ENCODE measurements at places on chromosomes 6 and 20. TPM values are rescaled to one million over a fixed set of nuclear protein-coding genes. Genes with fewer than 3 reads are reported as not detected.

DNA sequence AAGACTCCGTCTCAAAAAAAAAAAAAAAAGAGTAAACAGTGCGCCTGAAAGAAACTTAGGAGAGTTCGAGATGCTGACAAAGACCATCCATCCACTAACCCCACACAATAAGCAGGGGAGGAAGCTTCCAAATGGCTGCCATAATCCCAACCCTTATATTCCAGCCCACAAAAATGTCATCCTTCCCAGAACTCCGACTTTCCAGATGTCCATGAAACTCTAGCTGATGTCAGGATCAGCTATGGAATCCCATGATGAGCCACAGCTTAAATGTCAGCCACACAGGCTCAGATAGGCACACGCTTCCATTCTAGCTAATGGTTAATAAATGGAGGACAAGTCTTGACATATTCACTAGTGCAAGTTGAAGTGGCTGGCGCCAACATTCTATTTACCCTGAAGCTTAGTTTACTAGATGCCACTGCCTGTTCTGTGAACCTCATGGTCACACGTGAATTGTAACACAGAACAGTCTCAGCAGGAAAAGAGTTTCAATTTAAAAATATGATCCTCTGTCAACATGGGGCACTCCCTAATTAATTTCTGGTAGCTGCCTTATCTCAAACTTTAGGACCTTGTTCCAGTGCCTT is 75.5 kb downstream of the FOXF2 start:
- H3K27ac ChIP-seq, result no peak overlapping the region
- no peak for DNase-seq
- no peaks in the 10 kb centered on the region for H3K4me1 ChIP-seq
- H3K27me3 ChIP-seq, result peaks cover 2% of the 10 kb centered on the region
- H3K4me3 ChIP-seq, result no peak overlapping the region
- no peaks in the 10 kb centered on the region for H3K36me3 ChIP-seq

- H3K4me3 ChIP-seq, result no peak overlapping the region
- H3K27me3 ChIP-seq, result no peaks in the 10 kb centered on the region
- H3K4me1 ChIP-seq, result no peaks in the 10 kb centered on the region
- H3K36me3 ChIP-seq, result no peaks in the 10 kb centered on the region
- H3K27ac ChIP-seq, result no peak overlapping the region
- DNase-seq, result no peak
These were observed 1.1 kb downstream of the BPIFB6 start for GRCh38 chr20:33032555-33032954.

DNA sequence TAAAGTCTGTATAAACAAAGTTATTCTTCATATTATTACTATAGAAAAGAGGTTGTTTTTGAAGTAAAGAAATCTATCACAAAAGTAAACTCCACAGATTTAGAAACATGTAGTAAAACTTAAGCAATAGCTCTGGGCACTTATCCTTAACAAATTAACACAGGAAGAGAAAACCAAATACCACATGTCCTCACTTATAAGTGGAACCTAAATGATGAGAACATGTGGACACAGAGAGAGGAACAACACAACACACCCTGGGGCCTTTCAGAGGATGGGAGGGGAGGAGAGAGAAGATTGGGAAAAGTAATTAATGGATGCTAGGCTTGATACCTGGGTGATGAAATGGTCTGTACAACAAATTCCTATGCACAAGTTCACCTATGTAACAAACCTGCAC is 57.2 kb downstream of the C6orf58 start:
- no peak overlapping the region for H3K4me3 ChIP-seq
- no peaks in the 10 kb centered on the region for H3K27me3 ChIP-seq
- H3K27ac ChIP-seq, result no peak overlapping the region
- no peaks in the 10 kb centered on the region for H3K36me3 ChIP-seq

GRCh38 chr6:148430897-148431296 is 88.3 kb downstream of the SASH1 start:
- no peaks in the 10 kb centered on the region for H3K27me3 ChIP-seq
- DNase-seq, result no peak
- no peak overlapping the region for H3K4me3 ChIP-seq
- H3K4me1 ChIP-seq, result no peaks in the 10 kb centered on the region
- no peaks in the 10 kb centered on the region for H3K36me3 ChIP-seq

DNA sequence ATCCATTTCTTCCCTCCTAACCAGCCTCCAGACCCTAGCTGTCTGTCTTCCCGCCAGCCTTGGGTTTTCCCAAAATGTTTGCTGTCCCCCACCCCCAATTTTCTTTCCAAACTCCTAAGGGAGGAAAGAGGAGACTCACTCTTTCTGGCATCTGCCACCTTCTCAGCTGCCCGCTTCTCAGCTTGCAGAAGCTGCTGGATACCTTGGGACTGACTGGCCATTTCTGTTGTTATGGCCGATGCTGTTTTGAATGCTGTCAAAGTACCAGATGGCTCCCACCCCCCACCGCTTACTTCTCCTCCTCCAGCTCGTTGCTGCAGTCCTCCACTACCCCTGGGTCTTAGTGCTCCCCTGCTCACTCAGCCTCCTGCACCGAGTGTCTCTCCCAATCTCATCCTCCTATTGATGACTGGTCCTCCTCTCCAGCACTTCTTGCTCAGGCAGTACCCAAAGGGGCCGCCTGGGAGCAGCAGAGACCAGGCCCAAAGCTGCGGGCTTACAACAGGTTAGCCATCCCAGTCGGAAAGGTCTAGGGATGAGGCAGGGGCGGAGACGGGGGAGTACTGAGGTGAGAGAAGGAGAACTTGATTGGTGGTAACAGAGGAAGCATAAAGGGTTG is at the start of gene ATP6V1G2:
ATP6V1G2 (minus strand) TSS at position 270 of the 619 bp plus-strand sequence; CDS start at position 221, 49 bp downstream.
- peak within 1 kb of the TSS; percentile 93 for H3K27ac ChIP-seq
- no peaks in the 10 kb centered on the region for H3K36me3 ChIP-seq
- no peaks in the 10 kb centered on the region for H3K27me3 ChIP-seq
- peaks cover 29% of the 10 kb centered on the region for H3K4me1 ChIP-seq
- DNase-seq, result peak; percentile 75

GRCh38 chr20:7967199-7967844 is 27.1 kb upstream of the HAO1 start:
- H3K36me3 ChIP-seq, result no peaks in the 10 kb centered on the region
- H3K27ac ChIP-seq, result no peak overlapping the region
- H3K27me3 ChIP-seq, result no peaks in the 10 kb centered on the region
- no peak for DNase-seq
- no peak overlapping the region for H3K4me3 ChIP-seq
- H3K4me1 ChIP-seq, result no peaks in the 10 kb centered on the region

DNA sequence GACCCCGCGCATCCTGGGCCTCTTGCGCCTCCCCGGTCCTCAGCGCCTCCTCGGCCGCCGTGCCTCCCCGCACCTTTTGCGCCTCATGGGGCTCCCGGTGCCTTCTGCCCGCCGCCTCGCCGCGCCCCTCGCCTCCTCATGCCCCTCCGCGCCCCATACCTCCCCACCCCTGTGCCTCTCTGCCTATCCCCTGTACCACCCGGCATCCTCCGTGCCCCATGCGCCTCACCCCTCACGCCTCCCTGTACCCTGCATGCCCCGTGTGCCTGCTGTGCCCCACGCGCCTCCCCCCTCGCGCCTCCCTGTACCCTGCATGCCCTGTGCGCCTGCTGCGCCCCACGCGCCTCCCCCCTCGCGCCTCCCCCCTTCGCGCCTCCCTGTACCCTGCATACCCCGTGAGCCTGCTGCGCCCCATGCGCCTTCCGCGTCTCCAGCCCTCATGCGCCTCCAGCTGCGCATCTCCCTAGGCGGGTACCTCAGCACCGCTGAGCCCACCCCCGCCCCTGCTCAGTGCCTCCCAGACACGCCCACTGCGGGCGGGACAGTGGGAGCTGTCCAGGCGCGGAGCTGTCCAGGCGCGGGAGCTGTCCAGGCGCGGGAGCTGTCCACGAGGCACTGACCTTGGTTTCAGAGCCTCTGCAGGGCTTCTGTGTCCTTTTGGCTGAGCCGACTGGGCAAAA is 37.1 kb downstream of the IGF2R start:
- no peak for DNase-seq
- no peaks in the 10 kb centered on the region for H3K27me3 ChIP-seq
- H3K27ac ChIP-seq, result no peak overlapping the region
- H3K36me3 ChIP-seq, result peaks cover 22% of the 10 kb centered on the region

GRCh38 chr20:63029358-63030121 is 22.8 kb upstream of the BHLHE23 start:
- H3K4me3 ChIP-seq, result no peak overlapping the region
- peaks cover 7% of the 10 kb centered on the region for H3K4me1 ChIP-seq
- H3K27me3 ChIP-seq, result peaks cover 3% of the 10 kb centered on the region
- DNase-seq, result no peak
- no peak overlapping the region for H3K27ac ChIP-seq

DNA sequence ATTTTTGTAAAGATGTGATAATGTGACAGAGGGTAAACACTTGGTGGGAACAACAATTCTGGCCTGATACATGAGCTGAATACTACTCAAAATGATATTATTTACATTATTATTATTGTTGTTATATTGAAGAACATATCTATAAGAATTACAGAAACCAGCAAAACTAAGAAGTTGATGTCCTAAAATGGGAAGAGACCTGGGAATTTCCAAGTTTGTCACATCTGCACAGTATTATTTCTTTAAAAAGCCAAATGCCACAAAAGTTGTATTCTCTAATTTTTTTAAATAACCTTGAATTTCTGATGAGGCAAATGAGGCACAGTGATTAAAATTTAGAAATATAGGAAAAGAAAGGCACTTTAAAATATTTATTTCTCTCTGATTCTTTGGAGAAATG is 5.0 kb upstream of the ZNF292 start:
- no peak for DNase-seq
- no peak overlapping the region for H3K4me3 ChIP-seq
- H3K27ac ChIP-seq, result no peak overlapping the region

- no peak overlapping the region for H3K4me3 ChIP-seq
- no peaks in the 10 kb centered on the region for H3K36me3 ChIP-seq
- no peaks in the 10 kb centered on the region for H3K4me1 ChIP-seq
- H3K27ac ChIP-seq, result no peak overlapping the region
- DNase-seq, result no peak
These were observed 147.3 kb upstream of the FOXQ1 start for GRCh38 chr6:1164600-1164999.

- H3K36me3 ChIP-seq, result no peaks in the 10 kb centered on the region
- no peak overlapping the region for H3K4me3 ChIP-seq
- H3K27ac ChIP-seq, result no peak overlapping the region
- no peak for DNase-seq
These were observed 176.9 kb upstream of the PRND start for GRCh38 chr20:4544765-4545164.

DNA sequence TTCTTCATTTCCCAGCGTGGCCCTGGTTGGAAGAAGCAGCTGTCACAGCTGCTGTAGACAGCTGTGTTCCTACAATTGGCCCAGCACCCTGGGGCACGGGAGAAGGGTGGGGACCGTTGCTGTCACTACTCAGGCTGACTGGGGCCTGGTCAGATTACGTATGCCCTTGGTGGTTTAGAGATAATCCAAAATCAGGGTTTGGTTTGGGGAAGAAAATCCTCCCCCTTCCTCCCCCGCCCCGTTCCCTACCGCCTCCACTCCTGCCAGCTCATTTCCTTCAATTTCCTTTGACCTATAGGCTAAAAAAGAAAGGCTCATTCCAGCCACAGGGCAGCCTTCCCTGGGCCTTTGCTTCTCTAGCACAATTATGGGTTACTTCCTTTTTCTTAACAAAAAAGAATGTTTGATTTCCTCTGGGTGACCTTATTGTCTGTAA is 292.7 kb downstream of the ESR1 start:
- DNase-seq, result no peak
- H3K4me3 ChIP-seq, result no peak overlapping the region
- H3K36me3 ChIP-seq, result no peaks in the 10 kb centered on the region
- H3K27ac ChIP-seq, result no peak overlapping the region
- H3K4me1 ChIP-seq, result no peaks in the 10 kb centered on the region

GRCh38 chr6:156790711-156791319 is 13.6 kb downstream of the ARID1B start:
- peak overlapping the region; percentile 29 for H3K4me3 ChIP-seq
- DNase-seq, result no peak
- peaks cover under 1% of the 10 kb centered on the region for H3K36me3 ChIP-seq
- no peaks in the 10 kb centered on the region for H3K27me3 ChIP-seq
- H3K4me1 ChIP-seq, result peaks cover 77% of the 10 kb centered on the region
- no peak overlapping the region for H3K27ac ChIP-seq

DNA sequence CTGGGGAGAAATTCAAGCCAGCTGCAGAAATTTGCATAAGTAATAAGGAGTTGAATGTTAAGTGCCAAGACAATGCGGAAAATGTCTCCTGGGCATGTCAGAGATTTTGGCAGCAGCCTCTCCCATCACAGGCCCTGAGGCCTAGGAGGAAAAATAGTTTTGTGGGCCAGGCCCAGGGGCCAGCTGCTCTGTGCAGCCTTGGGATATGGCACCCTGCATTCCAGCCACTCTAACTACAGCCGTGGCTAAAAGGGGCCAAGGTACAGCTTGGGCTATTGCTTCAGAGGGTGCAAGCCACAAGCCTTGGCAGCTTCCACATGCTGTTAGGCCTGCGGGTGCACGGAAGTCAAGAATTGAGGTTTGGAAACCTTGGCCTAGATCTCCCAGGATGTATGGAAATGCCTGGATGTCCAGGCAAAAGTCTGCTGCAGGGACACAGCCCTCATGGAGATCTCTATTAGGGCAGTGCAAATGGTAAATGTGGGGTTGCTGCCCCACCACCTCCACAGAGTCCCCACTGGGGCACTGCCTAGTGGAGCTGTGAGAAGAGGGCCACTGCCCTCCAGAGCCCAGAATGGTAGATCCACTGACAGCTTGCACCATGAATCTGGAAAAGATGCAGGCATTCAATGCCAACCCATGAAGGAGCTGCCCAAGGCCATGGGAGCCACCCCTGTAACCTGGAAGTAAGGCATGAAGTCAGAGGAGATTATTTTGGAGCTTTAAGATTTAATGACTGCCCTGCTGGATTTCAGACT is 126.5 kb downstream of the DTNBP1 start:
- no peaks in the 10 kb centered on the region for H3K27me3 ChIP-seq
- no peaks in the 10 kb centered on the region for H3K4me1 ChIP-seq
- H3K4me3 ChIP-seq, result no peak overlapping the region
- DNase-seq, result no peak

GRCh38 chr6:16292432-16292831 is 54.0 kb downstream of the GMPR start:
- DNase-seq, result no peak
- H3K4me1 ChIP-seq, result no peaks in the 10 kb centered on the region
- peaks cover 2% of the 10 kb centered on the region for H3K27me3 ChIP-seq
- H3K36me3 ChIP-seq, result no peaks in the 10 kb centered on the region
- H3K4me3 ChIP-seq, result no peak overlapping the region

GRCh38 chr6:88650029-88650619 is 313.3 kb downstream of the RNGTT start:
- no peak for DNase-seq
- H3K4me1 ChIP-seq, result no peaks in the 10 kb centered on the region
- H3K36me3 ChIP-seq, result no peaks in the 10 kb centered on the region
- H3K4me3 ChIP-seq, result no peak overlapping the region

- peaks cover 2% of the 10 kb centered on the region for H3K27me3 ChIP-seq
- no peaks in the 10 kb centered on the region for H3K4me1 ChIP-seq
- no peak overlapping the region for H3K27ac ChIP-seq
- H3K4me3 ChIP-seq, result no peak overlapping the region
- peak; percentile 86 for DNase-seq
These were observed 9.6 kb upstream of the SF3B5 start for GRCh38 chr6:144104898-144105487.

GRCh38 chr6:1915226-1915625 is 305.5 kb downstream of the FOXC1 start:
- no peaks in the 10 kb centered on the region for H3K36me3 ChIP-seq
- H3K4me1 ChIP-seq, result no peaks in the 10 kb centered on the region
- no peak overlapping the region for H3K27ac ChIP-seq

Gene BMP7
- not detected for polyA plus RNA-seq

Gene SNAP25
- not detected for polyA plus RNA-seq

Gene ELOVL4
- 0.72 TPM for polyA plus RNA-seq

Gene OR12D3
- polyA plus RNA-seq, result not detected

Gene KCNG1
- polyA plus RNA-seq, result 0.24 TPM

Gene PTPRK
- 0.34 TPM for polyA plus RNA-seq

Gene IMPG1
- polyA plus RNA-seq, result not detected

Gene HSPA1L
- polyA plus RNA-seq, result 2.2 TPM
